ENCODE measurements at places on chromosomes 11 and 22.

GRCh38 chr22:31400023-31400397 is 606 bp downstream of the DRG1 start:
- DNase-seq = no peak

GRCh38 chr11:125404811-125405790 is 91.0 kb downstream of the FEZ1 start:
- DNase-seq = peak; percentile 46

DNA sequence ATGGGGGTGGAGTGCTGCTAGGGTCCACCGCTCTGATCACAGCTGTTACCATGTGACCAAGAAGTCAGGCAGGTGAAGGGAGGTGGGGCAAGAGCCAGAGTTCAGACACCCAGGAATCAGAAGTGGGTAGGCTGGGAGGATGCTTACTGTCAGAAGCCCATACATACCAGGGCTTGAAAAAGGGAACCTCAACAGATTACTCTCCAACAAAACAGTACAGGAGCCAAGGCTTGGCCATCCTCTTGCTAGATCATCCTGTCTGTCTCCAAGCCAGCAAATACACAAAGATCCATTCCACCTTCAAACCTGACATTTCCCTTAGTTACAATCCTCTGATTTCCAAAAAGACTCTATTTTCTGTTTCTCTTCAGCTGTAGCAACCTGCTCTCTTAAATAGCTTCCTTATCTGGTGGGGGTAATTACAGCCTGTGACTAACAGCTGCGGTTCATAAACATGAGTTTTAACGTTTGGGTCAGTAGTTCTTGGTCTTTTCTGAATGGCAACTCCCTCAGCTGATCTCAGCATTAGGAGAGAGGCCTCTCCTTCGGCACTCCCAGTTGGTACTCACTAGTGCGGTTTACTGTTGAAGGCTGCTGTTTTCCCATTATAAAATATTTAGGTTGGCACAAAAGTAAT is 31.1 kb upstream of the WT1 start:
- no peak for DNase-seq

GRCh38 chr11:44600839-44601383 is 35.4 kb downstream of the CD82 start:
- DNase-seq = no peak

GRCh38 chr11:105156231-105156630 is 16.7 kb upstream of the CARD18 start:
- no peak for DNase-seq

GRCh38 chr11:110894224-110894623 is 182.0 kb upstream of the ARHGAP20 start:
- no peak for DNase-seq

- DNase-seq = no peak
Measured at GRCh38 chr22:47805394-47805935, 1043.0 kb downstream of the TBC1D22A start.

- no peak for DNase-seq
Measured at GRCh38 chr22:36873614-36874308, 13.0 kb downstream of the NCF4 start.

DNA sequence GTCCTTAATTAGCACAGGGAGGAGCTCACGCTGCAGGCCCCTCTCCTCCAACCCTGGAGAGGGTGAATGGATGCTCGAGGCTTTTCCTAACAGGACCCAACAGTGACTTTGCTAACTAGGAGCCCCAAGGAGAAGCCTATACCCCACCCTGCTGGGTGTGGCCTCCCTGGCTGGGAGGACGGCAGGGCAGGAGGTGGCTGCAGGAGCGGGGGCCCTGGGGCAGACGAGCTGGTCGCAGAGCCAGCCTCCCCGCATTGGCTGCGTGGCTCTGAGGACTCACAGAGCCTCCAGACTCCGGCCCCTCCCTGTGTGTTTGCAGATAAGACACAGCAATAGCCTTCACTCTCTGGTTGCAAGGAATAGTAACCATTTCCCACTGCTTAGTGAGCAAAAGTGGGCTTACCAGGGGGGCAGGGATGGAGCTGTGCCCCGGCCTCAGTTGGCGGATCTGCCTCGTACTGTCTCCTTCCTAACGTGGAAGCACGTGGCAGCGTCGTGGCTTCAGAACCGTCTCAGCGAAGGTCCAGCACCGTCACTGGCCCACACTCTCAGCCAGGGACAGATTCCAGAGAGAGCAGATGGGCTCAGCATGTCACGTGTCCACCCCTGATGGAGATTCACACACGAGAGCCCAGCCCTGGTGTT is 1087.5 kb downstream of the BRD1 start:
- no peak for DNase-seq

GRCh38 chr11:35035894-35036408 is 103.0 kb upstream of the CD44 start:
- no peak for DNase-seq

- no peak for DNase-seq
Measured at GRCh38 chr22:39915295-39915726, 14.4 kb downstream of the GRAP2 start.

- DNase-seq = no peak
Measured at GRCh38 chr11:122922893-122923292, 40.3 kb downstream of the JHY start.

- DNase-seq = no peak
Measured at GRCh38 chr22:22840780-22841179, 46.8 kb upstream of the IGLL5 start.

GRCh38 chr22:21104126-21104691 is 58.5 kb downstream of the LRRC74B start:
- no peak for DNase-seq

DNA sequence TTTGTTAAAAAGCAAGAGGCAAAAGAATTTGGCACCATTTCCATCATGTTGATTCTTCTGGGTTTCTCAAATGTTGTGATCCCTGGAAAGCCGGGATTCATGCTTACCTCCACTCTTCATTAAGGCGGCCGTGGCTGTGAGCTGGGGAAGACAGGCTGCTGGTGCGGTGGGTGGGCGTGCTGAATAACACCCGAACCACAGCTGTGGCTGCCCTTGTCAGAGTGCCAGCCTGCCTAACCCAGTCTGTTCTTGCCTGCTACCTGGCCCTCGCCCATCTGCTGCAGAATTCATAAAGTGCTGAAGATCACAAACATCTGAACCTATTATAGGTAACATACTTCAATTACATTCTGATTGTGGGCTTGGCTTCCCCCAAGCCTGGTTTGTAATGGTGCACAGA is 95.8 kb upstream of the RCN1 start:
- DNase-seq = no peak

DNA sequence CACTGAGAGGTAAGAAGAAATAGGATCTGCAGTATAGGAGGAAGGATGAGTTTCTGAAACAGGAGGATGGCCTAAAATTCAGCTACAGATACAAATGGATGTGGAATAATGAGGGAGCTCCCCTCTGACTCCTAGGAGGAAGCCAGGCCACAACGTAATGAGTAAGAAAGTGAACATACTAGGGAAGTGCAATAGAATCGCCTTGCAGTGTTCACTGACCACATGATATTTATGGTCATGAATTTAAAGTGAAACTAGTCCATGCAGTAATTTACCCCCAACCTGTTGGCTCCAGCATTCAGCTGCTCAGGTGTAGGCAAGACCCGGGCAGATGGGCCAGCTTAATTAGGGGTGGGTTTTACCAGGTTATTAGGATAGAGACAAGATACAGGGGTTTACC is 101.7 kb downstream of the DEUP1 start:
- no peak for DNase-seq

GRCh38 chr11:71130106-71130505 is 122.3 kb downstream of the SHANK2 start:
- no peak for DNase-seq

DNA sequence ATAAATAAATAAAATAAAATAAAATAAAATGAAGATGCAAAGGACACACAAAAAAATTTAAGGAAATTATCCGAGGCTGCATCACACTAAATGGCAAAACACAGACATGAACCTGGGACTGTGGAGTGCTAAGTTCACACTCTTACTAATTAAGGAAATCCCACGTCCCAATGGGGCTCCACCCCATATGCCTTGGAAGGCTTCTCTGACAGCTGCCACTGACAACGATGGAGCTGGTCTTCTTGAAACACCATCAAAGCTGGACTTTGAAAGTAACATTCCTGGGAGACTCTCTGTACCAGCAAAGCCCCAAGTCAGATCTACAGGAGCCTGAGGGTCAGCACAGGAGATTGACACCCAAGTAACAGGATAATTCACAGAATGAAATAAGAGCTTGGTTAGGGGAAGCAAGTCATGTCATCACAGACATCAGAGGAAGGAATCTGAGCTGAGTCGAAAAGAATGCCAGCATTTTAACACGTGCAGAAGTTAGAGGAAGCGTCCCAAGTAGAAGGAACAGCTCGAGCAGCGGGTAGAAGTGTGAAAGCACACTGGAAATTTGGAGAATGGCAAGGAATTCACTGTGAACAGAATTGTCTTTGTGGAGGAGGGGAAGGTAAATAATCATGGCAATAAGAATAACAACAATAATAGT is 13.8 kb downstream of the TPST2 start:
- no peak for DNase-seq

DNA sequence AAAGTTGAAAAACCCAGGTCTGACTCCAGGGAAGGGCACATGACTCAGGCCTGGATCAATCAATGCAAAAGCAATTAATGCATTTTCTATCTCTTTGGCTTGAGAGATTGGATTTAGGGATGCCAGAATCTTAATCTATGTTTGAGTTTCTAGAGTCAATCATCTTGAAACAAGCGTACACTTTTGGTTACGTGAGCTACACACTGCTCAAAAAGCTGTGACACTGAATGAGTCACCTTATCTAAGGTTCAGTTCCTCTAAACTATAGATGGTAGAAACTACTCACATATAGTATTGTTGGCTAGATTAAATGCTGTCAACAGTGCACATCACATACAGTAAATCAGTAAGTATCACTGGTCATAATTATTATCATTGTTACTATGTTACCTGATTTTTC is 24.2 kb downstream of the MRE11 start:
- DNase-seq = no peak

GRCh38 chr11:27254744-27255446 is 108.1 kb downstream of the CCDC34 start:
- no peak for DNase-seq

GRCh38 chr22:48849219-48849912 is 978.3 kb downstream of the BRD1 start:
- no peak for DNase-seq
